ENCODE measurements at places on chromosomes 13 and 19.

DNA sequence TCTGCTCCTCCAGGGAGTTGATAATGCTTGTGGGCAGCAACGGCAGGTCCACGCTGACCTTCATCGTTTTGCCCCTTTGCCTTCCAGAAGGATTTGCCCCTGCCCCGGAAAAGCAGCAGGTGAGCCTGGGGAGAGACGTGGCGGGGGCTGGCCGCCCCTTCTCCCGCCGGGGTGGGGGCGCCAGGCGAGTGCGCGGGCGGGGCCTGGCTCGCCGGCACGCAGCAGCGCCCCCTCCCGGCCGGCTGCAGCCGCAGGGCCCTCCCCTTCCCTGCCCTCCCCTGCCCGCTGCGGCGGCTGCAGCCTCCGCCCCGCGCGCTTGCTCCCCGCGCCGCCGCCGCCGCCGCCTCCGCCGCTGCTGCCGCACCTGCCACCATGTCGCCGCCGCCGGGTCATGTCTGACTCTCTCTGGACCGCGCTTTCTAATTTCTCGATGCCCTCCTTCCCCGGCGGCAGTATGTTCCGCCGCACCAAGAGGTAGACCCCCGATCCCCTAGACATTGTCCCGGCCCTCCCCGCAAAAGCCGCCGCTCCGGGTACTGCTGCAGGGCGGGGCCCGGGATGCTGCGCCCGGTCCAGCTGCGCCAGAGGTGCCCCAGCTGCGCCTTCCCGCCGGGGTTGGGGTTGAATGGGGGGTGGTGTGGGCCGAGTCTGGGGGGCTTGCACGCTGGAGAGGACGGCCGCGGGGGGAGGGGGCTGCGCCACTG is at the start of gene MAST1:
Gene MAST1 (plus strand): TSS at position 334 of the 704 bp plus-strand sequence. CDS start 58 bp downstream, at position 392.
- DNase-seq, result peak; percentile 81
- H3K27me3 ChIP-seq, result peaks cover 68% of the 10 kb centered on the region
- no peaks in the 10 kb centered on the region for H3K36me3 ChIP-seq
- peak within 1 kb of the TSS; percentile 87 for H3K4me3 ChIP-seq

DNA sequence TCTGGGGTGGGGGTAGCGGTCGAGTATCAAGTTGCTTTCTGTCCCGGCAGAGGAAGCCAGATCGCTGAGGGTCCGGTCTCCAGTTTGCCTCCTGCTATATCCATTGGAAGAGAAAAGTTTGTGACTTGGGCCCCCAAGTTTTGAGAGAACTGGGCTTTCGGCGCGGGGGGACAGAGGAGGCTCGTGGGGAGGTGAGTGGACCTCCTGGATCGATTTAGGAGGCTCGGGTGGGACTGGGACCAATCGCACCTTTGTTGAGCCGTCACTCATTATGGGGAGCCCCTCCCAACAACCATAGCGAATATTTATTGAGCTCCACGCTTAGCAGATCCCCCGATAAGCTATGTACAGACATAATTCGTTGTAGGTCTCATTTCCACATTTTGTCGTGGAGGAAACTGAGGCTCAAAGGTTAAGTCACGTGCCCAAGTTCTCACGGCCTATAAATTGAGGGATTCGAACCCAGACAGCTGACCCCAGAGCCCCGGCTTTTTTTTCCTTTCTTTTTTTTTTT is 909 bp downstream of the RFXANK start:
- peak overlapping the region; percentile 69 for H3K27ac ChIP-seq
- H3K27me3 ChIP-seq, result no peaks in the 10 kb centered on the region
- no peak for DNase-seq
- peaks cover 42% of the 10 kb centered on the region for H3K4me1 ChIP-seq
- H3K36me3 ChIP-seq, result peaks cover 15% of the 10 kb centered on the region
- peak overlapping the region; percentile 98 for H3K4me3 ChIP-seq

GRCh38 chr13:100646030-100646673 is 28.4 kb downstream of the TMTC4 start:
- no peaks in the 10 kb centered on the region for H3K27me3 ChIP-seq
- peak overlapping the region; percentile 13 for H3K27ac ChIP-seq
- H3K36me3 ChIP-seq, result peaks cover 62% of the 10 kb centered on the region
- peak; percentile 30 for DNase-seq
- H3K4me3 ChIP-seq, result no peak overlapping the region

DNA sequence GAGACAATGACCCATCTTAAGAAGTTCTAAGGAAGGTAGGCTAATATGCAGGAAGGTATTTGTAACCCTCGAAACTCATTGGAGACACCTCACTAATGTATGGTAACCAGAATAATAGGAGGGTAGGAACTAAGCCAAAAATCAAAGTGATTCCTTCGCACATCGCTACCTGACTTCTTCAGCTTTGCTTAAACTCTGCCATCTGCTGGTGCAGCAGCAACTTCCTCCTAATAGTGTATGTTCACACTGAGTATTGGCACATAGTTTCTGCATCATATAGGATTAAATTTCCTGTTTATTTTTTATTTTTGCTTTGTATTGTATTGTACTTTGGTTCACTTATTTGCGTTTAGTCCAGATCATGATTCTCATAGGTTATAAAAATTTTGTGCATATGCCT is 676.2 kb downstream of the GPC5 start:
- H3K4me1 ChIP-seq, result no peaks in the 10 kb centered on the region
- H3K36me3 ChIP-seq, result no peaks in the 10 kb centered on the region
- no peak for DNase-seq
- no peaks in the 10 kb centered on the region for H3K27me3 ChIP-seq
- no peak overlapping the region for H3K4me3 ChIP-seq

GRCh38 chr19:44447916-44448674 is at the start of gene ZNF229:
Gene ZNF229, minus strand, starts transcription at chr19:44448472. Its CDS starts 5,625 bp downstream, at chr19:44442847.
- H3K4me1 ChIP-seq, result peaks cover 5% of the 10 kb centered on the region
- DNase-seq, result peak; percentile 75
- peaks cover 44% of the 10 kb centered on the region for H3K36me3 ChIP-seq
- H3K4me3 ChIP-seq, result peak within 1 kb of the TSS; percentile 95

DNA sequence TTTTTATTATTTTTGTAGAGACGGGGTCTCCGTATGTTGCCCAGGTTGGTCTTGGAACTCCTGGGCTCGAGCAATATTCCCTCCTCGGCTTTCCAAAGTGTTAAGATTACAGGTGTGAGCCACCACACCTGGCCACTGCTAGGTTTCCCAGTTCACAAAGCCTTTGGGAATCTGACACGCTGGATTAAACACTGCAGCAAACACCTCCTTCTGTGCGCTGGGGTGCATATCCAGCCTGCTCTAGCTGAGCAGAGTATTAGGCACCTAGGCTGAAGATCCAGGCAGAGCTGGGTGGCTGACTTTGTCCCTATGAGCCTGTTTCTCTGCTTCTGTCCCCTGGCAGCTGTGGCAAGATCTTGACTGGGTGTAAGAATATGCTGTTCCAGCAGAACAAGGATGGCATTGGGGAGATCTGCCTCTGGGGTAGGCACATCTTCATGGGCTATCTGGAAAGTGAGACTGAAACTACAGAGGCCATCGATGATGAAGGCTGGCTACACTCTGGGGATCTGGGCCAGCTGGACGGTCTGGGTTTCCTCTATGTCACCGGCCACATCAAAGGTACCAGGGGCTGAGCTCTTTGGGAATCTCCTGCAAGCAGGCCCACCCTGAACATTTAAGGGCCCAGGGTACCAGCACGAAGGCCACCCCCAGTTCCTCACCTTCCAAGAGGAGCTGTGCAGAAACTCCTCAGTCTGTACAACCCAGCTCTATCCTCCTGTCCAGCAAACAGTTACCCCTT is 49.8 kb downstream of the ACSBG2 start:
- peaks cover 5% of the 10 kb centered on the region for H3K27me3 ChIP-seq
- no peak overlapping the region for H3K4me3 ChIP-seq
- no peak overlapping the region for H3K27ac ChIP-seq
- H3K4me1 ChIP-seq, result no peaks in the 10 kb centered on the region
- H3K36me3 ChIP-seq, result peaks cover 23% of the 10 kb centered on the region

- no peaks in the 10 kb centered on the region for H3K27me3 ChIP-seq
- H3K36me3 ChIP-seq, result no peaks in the 10 kb centered on the region
- peaks cover 31% of the 10 kb centered on the region for H3K4me1 ChIP-seq
- DNase-seq, result no peak
These were observed 113.1 kb downstream of the KLF5 start for GRCh38 chr13:73171926-73172325.

- H3K36me3 ChIP-seq, result peaks cover 31% of the 10 kb centered on the region
- no peaks in the 10 kb centered on the region for H3K27me3 ChIP-seq
- DNase-seq, result peak; percentile 55
- no peak overlapping the region for H3K27ac ChIP-seq
- H3K4me1 ChIP-seq, result no peaks in the 10 kb centered on the region
These were observed 20.9 kb upstream of the PIK3R2 start for GRCh38 chr19:18131841-18132596.

GRCh38 chr13:27955014-27955591 is 14.0 kb downstream of the CDX2 start:
- H3K36me3 ChIP-seq, result no peaks in the 10 kb centered on the region
- no peak for DNase-seq
- peaks cover 41% of the 10 kb centered on the region for H3K4me1 ChIP-seq
- H3K27ac ChIP-seq, result no peak overlapping the region

DNA sequence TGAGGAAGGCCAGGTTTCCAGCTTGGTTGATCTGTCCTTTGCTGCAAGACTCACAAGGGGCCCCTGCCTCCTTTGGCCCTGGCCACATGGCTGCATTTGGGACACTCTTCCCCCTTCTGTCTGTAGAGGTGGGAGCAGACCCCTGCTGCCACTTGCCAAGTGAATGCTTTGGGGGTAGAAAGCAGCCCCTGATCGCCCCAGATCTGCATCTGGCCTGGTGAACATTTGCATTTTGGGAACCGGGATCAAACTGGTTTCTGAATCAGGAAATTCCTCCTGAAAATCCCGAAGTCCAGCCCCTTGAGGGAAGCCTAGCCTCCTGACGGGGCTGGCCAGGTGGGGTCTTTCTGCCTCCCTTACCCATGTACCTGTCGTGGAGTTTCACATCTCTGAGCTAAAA is 14.9 kb downstream of the DPF1 start:
- peaks cover 13% of the 10 kb centered on the region for H3K36me3 ChIP-seq
- peak overlapping the region; percentile 81 for H3K4me3 ChIP-seq
- peaks cover 57% of the 10 kb centered on the region for H3K4me1 ChIP-seq
- H3K27me3 ChIP-seq, result peaks cover 3% of the 10 kb centered on the region
- H3K27ac ChIP-seq, result no peak overlapping the region
- DNase-seq, result no peak

- H3K4me1 ChIP-seq, result peaks cover 10% of the 10 kb centered on the region
- no peak overlapping the region for H3K27ac ChIP-seq
- DNase-seq, result no peak
- no peaks in the 10 kb centered on the region for H3K36me3 ChIP-seq
- peaks cover 8% of the 10 kb centered on the region for H3K27me3 ChIP-seq
These were observed 4.6 kb upstream of the ABHD17A start for GRCh38 chr19:1889907-1890306.

DNA sequence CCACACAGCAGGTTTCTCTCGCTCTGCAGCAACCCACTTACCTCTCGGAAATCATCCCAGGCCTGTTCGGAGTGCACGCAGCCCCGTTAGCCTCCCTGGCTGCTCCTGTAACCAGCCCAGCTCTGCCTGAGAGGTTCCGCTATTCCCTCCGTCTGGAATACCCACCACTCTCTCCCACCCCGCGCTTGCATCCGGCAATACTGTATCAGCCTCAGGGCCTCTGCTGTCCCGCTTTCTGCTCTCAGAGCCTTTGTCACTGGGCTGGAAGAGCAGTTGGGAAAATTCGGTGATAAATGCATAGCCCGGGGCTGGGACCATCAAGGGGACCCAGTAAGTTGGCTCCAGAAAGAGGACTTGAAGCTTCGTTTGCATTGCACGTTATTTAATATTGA is 759 bp upstream of the TLE6 start:
- peak overlapping the region; percentile 66 for H3K4me3 ChIP-seq
- H3K27ac ChIP-seq, result no peak overlapping the region
- H3K36me3 ChIP-seq, result no peaks in the 10 kb centered on the region

DNA sequence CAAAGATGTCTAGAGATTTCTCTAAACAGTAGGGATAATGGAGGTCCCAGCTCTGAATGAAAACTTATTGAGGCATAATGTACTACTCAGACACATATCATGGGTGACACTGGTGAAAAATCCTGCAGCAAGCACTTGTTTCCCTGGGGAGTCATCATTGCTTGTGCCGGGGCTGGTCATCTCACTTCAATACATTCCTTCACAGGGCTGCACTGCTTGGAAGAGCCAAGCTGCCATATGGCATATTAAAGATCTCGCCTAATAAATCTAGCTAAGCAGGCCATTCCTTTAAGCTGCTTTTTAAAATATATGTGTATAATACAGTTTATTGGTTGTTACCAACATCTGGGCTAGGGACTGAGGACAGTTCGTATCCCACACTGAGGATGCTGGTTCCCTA is 332.2 kb upstream of the GPC6 start:
- H3K27me3 ChIP-seq, result no peaks in the 10 kb centered on the region
- DNase-seq, result no peak
- H3K4me1 ChIP-seq, result peaks cover 5% of the 10 kb centered on the region
- no peak overlapping the region for H3K4me3 ChIP-seq
- H3K36me3 ChIP-seq, result peaks cover 6% of the 10 kb centered on the region

GRCh38 chr19:4368128-4368820 is 24.9 kb downstream of the MPND start:
- H3K27ac ChIP-seq, result peak overlapping the region; percentile 96
- H3K4me1 ChIP-seq, result peaks cover 50% of the 10 kb centered on the region
- H3K36me3 ChIP-seq, result no peaks in the 10 kb centered on the region

GRCh38 chr19:17846146-17846545 is 1.6 kb downstream of the JAK3 start:
- no peak for DNase-seq
- H3K4me3 ChIP-seq, result no peak overlapping the region
- no peaks in the 10 kb centered on the region for H3K36me3 ChIP-seq
- peaks cover 21% of the 10 kb centered on the region for H3K4me1 ChIP-seq
- peaks cover 57% of the 10 kb centered on the region for H3K27me3 ChIP-seq

- peak; percentile 85 for DNase-seq
- peak overlapping the region; percentile 74 for H3K4me3 ChIP-seq
These were observed 6.2 kb downstream of the SYT5 start for GRCh38 chr19:55173714-55174409.

DNA sequence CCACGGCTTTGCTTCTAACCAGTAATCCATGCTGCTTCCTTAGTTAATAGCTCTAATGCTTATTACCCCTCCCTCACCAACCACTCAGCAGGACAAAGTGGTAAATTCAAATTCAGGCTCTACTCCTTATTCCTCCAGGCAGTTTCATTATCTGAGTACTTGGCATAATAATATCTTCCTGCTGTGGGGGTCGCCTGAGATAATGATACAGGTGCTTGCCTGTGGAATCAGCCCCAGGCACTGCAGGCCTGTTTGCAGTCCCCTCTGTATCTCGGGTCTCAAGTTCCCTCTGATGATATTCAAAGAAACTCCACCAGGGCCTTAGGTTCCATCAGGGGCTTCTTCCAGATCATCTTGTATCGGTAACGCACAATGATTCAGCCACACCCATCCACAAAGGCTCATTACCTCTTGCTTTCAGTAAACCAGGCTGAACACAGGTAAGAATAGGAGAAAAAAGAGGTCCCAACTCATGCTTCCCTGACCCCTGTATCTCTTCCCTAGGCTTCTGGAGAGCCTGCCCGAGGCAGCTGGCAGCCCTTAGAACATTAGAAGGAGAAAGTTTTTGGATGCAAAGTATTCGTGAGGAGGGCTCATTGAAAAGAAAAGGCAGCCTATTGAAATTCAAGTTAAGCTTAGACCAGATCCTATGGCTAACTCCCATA is 14.3 kb upstream of the FOXO1 start:
- no peak for DNase-seq
- H3K27ac ChIP-seq, result no peak overlapping the region
- H3K27me3 ChIP-seq, result peaks cover 2% of the 10 kb centered on the region
- peaks cover 13% of the 10 kb centered on the region for H3K4me1 ChIP-seq

Data from nephron progenitor cell (in vitro differentiated cells).